GM23338 (cell line): ENCODE measurements at places on chromosomes 2 and 18.

GRCh38 chr18:11047817-11048216 is 101.6 kb downstream of the PIEZO2 start:
- DNase-seq: no peak

GRCh38 chr2:71563872-71564271 is 110.5 kb downstream of the DYSF start:
- DNase-seq: no peak

DNA sequence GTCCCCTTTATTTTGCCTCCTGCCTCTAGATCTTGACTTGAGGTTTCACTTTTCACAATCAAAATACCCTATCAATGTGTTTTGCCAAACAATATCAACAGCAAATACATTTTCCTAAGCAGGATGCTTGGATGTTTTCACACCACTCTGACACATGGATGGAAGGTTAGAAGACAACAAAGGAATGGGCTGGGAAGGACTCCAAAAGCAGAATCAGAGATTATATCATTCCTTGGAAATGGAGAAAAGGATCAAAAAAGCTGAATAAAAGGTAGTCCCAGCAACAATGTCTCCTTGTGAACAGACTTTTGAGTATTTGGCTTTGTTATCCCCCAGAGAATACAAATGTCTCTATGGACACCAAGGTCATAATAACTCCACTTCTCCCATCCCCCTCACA is 170.8 kb downstream of the ETAA1 start:
- no peak for DNase-seq

GRCh38 chr2:21046506-21046905 is 2.6 kb upstream of the APOB start:
- DNase-seq: no peak

DNA sequence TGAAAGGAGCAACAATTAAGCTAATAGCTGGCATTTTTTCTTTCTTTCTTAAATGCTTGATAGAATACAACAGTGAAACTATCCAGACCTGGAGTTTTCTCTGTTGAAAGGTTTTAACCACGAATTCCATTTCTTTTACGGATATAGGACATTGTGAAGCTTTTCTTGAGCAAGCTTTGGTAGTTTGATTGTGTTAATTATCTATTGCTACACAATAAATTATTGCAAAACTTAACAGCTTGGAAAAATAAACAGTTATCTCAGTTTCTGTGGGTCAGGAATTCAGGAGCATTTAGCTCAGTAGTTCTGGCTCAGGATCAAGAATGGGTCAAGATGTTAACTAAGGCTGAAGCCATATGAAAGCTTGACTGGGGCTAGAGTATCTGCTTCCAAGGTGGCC is 11.7 kb downstream of the PHOSPHO2 start:
- no peak for DNase-seq

- no peak for DNase-seq
Measured at GRCh38 chr2:106038601-106039375, 155.3 kb downstream of the UXS1 start.

DNA sequence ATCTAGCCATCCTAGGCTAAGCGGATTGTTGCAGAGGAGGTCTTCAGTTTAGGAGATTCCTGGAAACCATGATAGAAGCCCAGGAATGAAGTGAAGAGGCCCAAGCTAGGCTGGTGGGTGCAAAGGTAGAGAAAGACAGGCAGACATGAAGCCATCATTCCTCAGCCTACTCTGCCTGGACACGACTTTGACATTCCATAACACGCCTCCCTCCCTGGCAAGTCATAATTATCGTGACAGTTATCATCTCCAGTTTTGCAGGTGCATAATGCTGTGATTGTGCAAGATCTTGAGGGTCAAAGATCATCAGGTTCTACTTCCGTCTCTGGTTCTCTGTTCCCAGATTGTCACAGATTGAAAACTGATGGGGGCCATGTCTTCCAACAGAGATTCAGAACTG is 15.2 kb upstream of the FZD5 start:
- no peak for DNase-seq

- no peak for DNase-seq
Measured at GRCh38 chr2:151182899-151183809, 78.5 kb downstream of the RBM43 start.

GRCh38 chr2:9974343-9974742 is 22.9 kb downstream of the GRHL1 start:
- DNase-seq: no peak

- DNase-seq: no peak
Measured at GRCh38 chr2:186380805-186381204, 105.3 kb upstream of the ZC3H15 start.

DNA sequence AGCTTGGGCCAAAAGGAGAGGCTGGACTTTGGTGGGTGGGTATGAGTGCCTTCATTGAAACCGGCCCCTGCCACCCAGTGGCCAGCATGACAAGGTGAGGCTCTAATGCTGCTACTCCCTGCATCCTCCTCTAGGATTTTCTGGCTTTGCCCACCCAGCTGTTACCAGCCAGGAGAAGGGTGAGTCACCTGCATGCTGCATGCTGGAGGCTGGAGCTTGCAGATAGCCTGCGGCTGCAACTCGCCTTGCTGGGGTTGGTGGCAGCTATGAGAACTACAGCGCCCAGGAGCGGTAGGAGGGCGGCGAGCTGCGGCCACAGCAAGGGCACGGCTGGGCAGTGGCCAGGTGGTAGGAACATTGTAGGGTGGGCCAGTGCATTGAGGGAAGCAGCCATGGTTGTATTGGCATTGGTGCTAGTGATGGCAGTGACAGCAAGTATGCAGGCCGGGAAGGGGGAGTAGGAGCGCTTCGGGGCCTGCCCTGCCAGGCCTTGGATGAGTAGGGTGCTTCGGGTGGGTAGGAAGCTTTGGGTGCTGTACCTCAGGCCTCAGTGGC is 75.4 kb upstream of the SLC35G4 start:
- DNase-seq: peak; percentile 18

- no peak for DNase-seq
Measured at GRCh38 chr2:165275932-165276331, 36.7 kb downstream of the SCN2A start.

DNA sequence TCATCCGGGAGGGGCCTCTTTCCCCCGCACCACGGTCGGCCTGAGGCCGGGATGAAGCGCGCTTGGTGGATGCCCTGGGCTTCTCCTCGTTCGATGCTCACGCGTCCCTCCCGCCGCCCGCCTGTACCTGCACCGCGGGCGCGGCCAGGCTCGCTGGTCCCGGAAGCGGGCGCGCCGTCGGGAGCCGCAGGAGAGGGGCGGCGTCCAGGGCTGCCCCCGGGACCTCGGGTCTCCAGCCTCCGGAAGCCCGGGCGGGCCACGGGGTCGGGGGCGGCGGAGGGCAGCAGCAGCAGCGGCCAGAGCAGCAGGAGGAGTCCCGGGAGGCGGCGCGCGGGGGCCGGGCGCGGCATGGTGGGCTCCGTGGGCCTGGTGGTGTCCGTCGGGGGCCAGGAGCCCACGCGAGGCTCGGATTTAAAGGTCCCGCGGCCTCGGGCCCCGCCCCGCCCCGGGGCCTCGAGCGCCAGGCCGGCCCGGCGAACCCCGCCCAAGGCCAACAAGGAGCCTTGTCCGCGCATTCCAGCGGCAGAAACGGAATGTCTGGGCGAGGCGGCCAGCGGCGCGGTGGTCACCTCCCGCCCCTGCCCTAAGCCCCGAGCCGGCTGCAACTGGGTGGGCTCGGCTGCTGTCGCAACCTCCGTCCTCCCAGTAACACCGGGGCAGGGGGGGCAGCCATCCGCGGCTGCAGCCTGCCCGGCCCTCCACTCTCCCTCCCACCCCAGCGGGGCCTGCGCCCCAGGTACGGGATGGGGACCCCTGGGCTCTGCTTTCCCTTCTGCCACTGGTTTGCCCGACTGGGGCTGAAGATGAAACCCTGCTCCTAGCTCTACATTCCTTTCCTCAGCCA is at the start of gene MATN3:
Gene MATN3, minus strand, starts transcription at position 387 of the 844 bp plus-strand sequence. Its CDS starts 37 bp downstream, at position 350.
- peak; percentile 84 for DNase-seq

DNA sequence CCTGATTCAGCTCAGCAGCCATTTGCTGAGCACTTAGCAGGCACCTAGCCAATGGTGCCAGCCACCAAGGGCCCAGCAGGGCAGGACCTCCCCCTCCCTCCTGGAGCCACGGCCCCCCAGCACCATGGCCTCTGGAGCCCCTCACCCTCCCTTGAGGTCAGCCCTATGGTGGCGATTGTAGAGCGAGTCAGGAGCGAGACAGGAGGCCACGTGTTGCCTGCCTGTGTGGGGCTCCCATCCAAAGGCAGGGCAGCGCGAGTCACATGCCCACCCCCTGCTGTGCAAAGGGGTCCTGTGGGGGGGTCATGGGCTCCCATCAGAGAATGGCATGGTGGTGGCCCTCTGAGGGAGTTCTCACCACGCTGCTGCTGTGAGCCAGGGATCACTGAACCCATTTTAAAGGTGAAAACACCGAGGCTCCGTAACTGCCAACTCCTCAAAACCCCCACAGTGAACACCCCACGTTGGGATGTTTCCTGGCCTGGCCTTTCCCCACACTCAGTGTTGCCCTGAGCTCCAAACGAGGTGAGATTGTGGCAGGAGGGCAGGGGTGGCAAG is 35.6 kb downstream of the RAMP1 start:
- no peak for DNase-seq

- DNase-seq: peak; percentile 51
Measured at GRCh38 chr2:100104718-100105677, 37.4 kb downstream of the AFF3 start.

DNA sequence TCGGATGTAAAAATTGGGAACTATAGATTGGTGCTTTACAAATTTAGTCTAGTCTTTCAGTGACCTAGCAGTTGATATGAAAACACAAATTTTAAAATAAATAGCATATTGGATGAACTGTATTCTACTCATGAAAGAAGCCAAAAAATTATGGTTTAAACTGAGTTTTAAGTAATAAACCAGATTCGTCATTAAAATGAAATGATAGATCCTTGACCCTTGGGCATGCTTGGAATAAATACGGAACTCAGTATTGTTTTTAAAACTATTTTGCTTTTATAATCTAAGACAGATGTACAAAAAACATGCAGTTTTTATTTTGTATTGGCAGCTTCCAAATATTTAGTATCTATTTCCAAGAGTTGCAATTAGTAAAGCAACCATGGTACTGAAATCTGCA is 34.6 kb upstream of the TBR1 start:
- no peak for DNase-seq

DNA sequence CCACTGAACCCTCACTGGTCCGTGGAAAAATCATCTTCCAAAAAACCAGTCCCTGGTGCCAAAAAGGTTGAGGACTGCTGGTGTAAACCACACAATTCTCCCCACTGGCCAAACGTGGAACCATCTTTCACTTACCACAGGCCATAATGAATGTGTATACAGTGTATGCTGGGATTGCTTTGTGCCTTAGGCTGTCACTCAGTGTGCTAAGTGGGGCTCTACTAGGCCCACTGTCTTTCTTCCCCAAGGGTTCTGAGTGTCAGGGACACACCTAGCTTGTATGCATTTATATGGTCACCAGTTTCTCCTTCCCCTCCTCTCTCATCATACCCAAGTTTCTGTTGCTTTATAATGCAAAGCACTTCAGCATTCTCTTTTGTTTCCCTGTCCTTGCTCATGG is 27.2 kb downstream of the SCYGR8 start:
- DNase-seq: peak; percentile 2

DNA sequence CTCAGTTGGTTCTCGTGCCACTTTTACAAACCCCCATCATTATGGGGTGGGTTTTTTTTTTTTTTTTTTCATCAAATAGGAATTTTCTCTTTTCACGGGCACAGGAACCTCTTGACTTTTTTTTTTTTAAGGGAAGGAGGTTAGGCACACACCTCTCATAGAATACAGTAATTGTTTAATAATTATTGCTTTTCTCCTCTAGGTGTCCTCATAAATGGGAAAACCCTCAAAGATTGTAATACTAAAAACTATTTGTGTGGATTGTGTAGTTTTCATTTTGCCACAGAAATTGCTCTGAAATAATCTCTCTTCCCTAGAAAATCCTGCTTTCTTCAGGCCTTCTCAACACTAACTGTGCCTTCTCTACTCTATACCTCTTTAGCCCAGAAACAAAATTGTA is 147.3 kb downstream of the GREB1L start:
- no peak for DNase-seq

DNA sequence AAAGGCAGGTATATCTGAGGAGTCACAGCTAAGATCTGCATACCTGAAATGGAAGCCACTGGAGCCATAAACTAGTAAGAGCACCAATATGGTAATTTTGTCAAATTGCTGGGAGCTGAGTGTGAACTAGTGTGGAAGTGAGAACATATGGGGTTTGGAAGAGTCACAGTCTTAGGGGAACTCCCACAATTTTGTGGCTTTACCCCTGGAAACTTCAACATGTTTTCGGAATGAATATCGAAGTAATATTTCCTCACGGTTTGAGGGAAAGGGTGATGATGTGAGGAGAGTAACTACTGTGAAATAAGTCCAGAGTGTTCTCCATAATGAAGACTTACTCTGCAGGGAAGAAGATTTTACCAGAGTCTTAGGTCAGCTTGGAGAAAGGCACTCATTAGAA is 565.9 kb downstream of the RIT2 start:
- no peak for DNase-seq

DNA sequence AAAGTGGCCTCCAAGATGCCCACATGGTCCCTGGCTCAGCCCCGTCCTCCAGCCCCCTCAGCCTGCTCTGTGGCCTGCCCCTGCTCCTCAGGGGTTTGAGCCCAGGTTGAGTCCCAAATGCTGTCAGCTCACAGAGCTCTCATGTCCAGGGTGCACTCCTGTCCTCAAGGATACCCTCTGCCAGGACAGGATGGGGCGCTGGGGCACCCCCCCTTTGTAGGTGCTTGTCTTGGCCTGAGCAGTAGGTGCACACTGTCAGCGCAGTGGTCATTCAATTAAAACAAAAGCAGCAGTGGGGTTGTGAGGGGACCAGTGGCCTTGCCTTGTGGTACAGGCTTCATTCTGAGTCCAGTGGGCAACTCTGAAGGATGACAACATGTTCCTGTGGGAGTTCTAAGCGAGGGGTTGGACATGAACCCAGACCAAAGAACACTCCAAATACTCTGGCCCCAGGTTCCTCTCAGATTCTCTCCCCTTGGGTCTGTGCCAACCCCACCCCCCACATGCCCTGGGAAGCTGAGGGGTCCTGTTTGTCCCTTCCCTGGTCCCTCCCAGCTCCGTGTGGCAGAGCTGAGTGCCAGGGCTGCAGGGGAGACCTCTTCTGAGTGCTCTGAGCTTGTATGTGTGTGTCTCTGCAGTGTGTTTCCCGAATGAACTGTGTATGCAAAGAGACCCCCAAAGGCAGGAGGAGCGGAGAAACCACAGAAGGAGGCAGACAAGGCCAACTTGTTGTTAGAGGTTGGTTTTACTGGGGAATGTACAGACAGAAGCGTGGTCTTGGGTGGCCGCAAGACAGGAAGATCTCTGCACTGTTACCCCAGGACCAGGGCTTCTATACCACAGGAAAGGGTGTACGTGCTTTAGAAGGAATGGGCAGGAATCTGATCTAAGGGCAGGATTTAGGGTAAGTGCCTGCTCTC is 155.6 kb upstream of the HS6ST1 start:
- DNase-seq: no peak

DNA sequence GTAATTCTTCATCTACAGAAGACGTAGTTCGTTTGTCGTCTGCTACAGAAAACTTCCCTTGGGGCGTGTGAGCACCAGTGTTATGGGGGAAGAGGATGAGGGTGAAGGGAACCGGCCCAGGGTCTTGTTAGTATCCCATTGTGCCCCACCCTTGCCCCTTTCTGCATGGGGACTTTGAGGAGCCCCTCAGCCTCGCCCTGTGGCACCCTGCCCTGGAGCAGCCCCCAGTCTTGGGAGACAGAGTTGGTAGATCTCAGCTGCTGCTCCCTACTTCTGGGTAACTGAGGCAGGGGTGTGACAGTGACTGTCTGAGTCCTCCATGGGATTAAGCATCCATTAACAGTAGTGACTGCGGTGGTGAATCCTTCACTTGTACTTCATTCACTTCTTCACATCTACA is 50.1 kb downstream of the RNF144A start:
- no peak for DNase-seq
